Small intestine (tissue), 16 donors: ENCODE measurements at places on chromosomes 7 and 10. TPM values are rescaled to one million over a fixed set of nuclear protein-coding genes. Genes with fewer than 3 reads are reported as not detected.
A peak's percentile ranks its signal among the peaks of the same experiment; 100 is the strongest.

- no peak for DNase-seq
These were observed 59.3 kb upstream of the TRIM8 start for GRCh38 chr10:102585026-102585425.

GRCh38 chr7:22109761-22110160 lies 164.1 kb upstream of the CDCA7L start:
- peak; percentile 56 for DNase-seq

- no peak for DNase-seq
These were observed 70.3 kb upstream of the SHH start for GRCh38 chr7:155882596-155882995.

DNA sequence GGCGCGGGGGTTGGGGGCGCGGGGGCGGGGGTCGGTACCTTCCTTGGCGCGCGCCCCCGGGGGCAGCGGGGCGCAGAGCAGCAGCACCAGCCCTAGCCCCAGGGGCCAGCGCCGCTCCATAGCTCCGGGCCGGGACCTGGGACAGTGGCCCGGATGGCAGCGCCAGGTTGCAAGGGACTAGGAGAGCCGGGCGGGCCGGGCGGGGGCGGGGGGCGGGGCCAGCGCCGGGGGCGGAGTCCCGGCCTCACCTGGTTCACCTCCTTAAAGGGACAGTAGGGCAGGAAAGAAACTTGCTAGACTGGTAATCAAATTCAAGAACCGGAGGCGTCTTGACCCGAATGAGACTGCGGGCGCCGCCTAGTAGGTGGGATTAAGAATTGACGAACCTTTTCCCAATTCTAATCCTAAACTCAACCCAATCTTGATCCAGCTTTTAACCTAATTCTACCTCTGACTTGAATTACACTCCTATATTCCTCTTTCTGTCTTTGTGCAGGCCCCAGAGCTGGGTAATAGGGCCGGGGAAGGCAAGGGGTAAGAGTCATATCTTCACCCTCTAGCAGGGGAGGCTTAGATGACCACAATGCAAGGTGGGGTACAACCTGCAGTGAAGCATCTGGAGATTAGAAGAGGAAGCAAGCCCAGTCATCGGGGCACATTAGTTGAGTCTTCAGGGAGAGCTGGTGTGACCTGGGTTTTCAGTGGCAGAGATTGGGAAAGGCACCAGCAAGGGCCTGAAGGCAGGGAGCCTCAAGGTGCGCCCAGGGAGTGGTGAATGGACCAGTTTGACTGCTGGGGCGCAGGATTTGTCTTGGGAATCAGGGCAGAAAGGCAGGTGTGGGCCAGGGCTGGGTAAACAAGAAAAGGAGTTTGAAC lies at the start of gene EPHA1:
TSS of gene EPHA1 (minus strand) at position 171 of the 876 bp plus-strand sequence. CDS start at position 120, 51 bp downstream.
- DNase-seq: peak; percentile 85

DNA sequence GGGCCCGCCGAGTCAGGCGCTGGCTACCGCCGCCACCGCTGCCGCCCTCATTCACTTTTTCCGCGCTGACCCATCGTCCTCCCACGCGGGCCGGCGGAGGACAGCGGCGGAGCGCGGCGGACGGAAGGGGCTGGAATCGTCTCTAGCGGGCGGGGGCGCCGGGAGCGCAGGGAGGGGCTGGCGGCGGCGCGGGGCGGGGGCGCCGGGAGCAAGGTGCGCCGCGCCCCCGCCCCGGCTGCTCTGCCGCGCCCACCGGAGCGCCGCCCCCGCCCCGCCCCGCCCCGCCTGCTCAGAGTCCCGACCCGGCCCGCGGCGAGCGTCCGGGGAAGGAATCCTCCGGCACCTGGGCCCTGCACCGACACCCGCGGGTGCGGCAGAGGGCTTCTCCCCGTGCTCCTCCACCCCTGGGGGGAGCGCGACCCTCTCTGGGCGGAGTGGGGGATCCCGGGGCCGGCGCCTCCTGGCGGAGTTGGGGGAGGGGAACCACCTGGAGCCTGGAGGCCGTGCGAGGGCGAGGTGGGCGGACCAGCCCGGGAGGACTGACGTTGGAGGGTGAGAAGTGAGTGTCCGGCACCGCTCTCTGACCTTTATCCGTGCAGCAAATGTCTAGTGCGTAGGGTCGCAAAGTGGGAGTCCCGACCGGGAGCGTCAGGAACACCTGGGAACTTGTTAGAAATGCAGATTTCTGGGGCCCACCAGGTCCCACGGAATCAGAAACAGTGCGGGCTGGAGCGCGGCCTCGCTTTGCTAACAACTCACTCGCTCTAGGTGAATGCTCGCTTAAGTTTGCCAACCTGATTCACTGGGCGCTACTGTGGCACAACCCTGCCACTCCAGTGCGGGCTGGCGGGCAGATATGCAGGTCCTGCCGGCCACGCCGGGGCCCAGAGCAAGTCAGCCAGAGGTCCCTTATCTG lies at the start of gene COBL:
TSS of gene COBL (minus strand) at position 144 of the 916 bp plus-strand sequence. CDS start 176 bp downstream, outside the sequence.
- peak; percentile 82 for DNase-seq

- DNase-seq: no peak
These were observed 196.7 kb downstream of the KLF6 start for GRCh38 chr10:3588346-3588745.

GRCh38 chr10:89609833-89610346 lies 35.2 kb downstream of the PANK1 start:
- DNase-seq: peak; percentile 57

DNA sequence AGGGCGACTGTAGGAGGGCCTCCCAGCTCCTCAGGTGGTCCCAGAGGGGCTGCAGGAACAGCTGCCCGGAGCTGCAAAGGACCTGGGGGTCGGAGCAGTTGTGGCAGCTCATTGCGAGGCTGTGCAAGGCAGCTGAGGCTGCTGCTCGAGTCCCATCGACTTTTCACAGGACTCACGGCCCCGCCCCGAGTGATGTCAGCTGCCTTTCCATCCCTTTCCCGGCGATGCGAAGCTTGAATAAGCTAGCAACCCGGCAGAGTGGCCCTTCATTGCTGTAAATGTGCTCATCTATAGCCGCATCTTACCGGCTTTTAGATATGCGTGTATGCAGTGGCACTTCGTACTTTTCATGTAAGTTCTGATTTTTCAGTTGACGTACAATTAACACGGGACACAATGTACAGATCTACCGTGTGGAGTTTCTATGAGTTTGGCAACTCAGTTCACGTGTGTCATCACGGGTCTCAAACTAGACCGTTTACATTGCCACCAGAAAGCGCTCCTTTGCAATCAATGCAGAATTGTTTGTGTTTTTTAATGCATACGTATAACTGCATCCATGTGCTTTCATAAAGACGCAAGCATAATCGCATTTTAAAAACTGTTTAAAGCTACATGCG lies at the start of gene CH25H:
TSS of gene CH25H (minus strand) at position 137 of the 620 bp plus-strand sequence. CDS start at position 112, 25 bp downstream.
- DNase-seq: peak; percentile 71

DNA sequence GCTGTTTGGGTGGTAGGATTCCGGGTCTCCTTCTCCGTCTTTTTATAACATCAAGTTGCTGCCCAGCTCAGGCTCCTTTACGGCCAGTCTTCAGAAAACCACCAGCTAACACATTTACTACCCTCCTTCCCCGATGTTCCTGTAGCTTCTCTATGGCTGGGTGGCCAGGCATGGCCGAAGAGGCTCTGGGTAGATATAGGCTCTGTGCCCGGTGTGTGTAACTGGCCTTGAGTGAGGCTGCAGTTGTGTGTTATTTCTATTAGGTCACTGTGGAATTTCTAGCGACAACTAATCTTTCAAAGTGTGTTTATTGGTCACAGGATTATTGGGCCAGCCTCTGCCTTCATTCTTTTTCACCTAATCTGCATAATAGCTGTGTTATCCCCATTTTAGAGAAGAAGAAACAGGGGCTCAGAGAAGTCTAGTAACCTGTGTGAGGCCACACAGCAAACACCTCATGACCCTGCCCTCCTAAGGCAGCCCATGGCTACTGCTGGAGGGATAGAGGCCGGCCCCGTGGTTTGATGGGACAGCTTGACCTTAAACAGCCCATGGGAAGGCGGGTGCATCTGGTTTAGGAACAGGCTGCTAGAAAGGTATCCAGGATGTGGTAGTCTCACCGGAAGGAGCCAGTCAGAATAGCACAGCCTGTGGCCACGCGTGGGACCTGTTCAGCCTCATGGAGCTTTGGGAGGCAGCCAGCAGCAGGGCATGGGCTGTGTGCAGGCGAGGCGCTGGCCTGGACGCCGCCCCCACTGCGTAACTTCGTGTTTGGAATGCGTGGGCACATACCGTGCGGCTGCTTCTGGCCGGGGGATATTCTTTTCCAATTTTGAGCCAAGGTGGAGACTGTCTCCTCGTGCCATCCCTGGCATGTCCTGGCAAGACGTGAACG lies 29.7 kb downstream of the HTRA1 start:
- no peak for DNase-seq

DNA sequence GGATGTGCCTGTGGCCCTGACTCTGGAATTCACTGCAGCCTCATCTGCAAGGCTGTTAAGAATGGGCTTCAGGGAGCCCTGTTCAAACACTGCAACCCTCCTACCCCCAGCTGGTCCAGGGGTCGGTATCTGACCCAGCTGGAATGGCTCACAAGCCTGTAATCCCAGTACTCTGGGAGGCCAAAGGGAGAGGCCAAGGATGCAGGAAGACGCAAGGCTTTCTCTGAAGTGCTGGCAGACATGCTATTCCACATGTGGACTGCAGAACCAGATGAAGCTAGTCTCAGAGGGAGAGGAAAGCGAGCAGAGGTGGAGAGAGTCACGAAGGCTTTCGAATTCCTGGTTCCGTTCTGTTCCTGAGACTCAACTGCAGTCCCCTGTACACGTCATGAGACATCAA lies 45.0 kb downstream of the ESYT2 start:
- DNase-seq: no peak

DNA sequence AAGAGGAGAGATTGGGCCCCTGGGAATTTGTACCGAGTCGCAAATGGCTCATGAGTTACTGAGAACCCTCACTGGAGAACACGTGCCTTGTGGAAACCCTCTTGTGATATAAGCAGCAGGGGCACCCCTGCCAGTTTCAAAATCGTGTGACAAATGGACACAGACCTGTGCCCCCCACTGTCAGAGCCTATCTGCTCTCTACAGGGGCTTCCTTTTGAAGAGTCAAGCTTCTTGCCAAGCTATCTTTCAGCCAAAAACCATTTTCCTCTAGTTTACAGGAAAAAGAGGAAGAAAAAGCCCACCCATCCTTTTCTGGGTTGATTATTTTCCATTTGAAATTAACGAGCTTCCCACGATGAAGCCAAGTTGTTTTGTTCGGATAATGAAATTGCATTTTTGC lies 64.1 kb upstream of the MPP7 start:
- no peak for DNase-seq

- DNase-seq: no peak
These were observed 43.8 kb upstream of the INPP5A start for GRCh38 chr10:132493756-132494290.

- no peak for DNase-seq
These were observed 144.6 kb downstream of the NRCAM start for GRCh38 chr7:108311446-108312168.

The VWDE gene
- 0.01 TPM for polyA plus RNA-seq

The IFIT1B gene
- 0.04 TPM for polyA plus RNA-seq

The INMT gene
- polyA plus RNA-seq: 1.9 TPM

The CPVL gene
- 15.8 TPM for polyA plus RNA-seq

The CUBN gene
- polyA plus RNA-seq: not detected

The MCM10 gene
- polyA plus RNA-seq: 0.22 TPM

The DRGX gene
- not detected for polyA plus RNA-seq

The MYOZ1 gene
- polyA plus RNA-seq: 0.54 TPM
